Articular chondrocyte of knee joint (primary cell): ENCODE measurements at places on chromosomes 1 and 21. TPM values are rescaled to one million over a fixed set of nuclear protein-coding genes. Genes with fewer than 3 reads are reported as not detected.

THEM5 gene
- total RNA-seq, result not detected in 2 replicates

LENEP gene
- not detected in 2 replicates for total RNA-seq

INTS7 gene
- total RNA-seq, result 21.8 and 22.8 TPM in 2 replicates

PKP1 gene
- total RNA-seq, result 0.54 and 0.65 TPM in 2 replicates

FAM163A gene
- not detected in 2 replicates for total RNA-seq

ELOA gene
- 41.3 and 41.6 TPM in 2 replicates for total RNA-seq

AGMAT gene
- 1.8 and 2.1 TPM in 2 replicates for total RNA-seq

IL12RB2 gene
- total RNA-seq, result under 0.01 TPM in 2 replicates

CFAP45 gene
- total RNA-seq, result 0.65 and 1.1 TPM in 2 replicates

CYP4Z1 gene
- under 0.01 TPM in 1 of 2 replicates, not detected in the other for total RNA-seq

NTRK1 gene
- total RNA-seq, result 0.11 TPM in 1 of 2 replicates, not detected in the other

PRKCZ gene
- 5.8 and 6.1 TPM in 2 replicates for total RNA-seq

PKLR gene
- 0.13 TPM in 1 of 2 replicates, not detected in the other for total RNA-seq

FLAD1 gene
- 13.1 and 13.6 TPM in 2 replicates for total RNA-seq

MXRA8 gene
- total RNA-seq, result 507 and 540 TPM in 2 replicates

SLFNL1 gene
- 0.43 and 0.65 TPM in 2 replicates for total RNA-seq

SPRR2D gene
- total RNA-seq, result not detected in 2 replicates
